Activated CD8-positive, alpha-beta T cell treated with anti-CD3 and anti-CD28 coated beads for 36 hours (primary cell): ENCODE measurements at places on chromosomes 1 and 21. TPM values are rescaled to one million over a fixed set of nuclear protein-coding genes. Genes with fewer than 3 reads are reported as not detected.
A peak's percentile ranks its signal among the peaks of the same experiment; 100 is the strongest.

- no peaks in the 10 kb centered on the region for H3K27me3 ChIP-seq
- H3K4me1 ChIP-seq: no peaks in the 10 kb centered on the region
- no peak for DNase-seq
- no peaks in the 10 kb centered on the region for H3K36me3 ChIP-seq
- H3K4me3 ChIP-seq: no peak overlapping the region
- no peak overlapping the region for H3K27ac ChIP-seq
Measured at GRCh38 chr1:50155541-50155940, 46.8 kb downstream of the ELAVL4 start.

- H3K36me3 ChIP-seq: no peaks in the 10 kb centered on the region
- H3K4me3 ChIP-seq: no peak overlapping the region
- H3K27ac ChIP-seq: no peak overlapping the region
- peaks cover 6% of the 10 kb centered on the region for H3K4me1 ChIP-seq
- no peaks in the 10 kb centered on the region for H3K27me3 ChIP-seq
Measured at GRCh38 chr1:109277434-109278204, 5.3 kb downstream of the PSRC1 start.

DNA sequence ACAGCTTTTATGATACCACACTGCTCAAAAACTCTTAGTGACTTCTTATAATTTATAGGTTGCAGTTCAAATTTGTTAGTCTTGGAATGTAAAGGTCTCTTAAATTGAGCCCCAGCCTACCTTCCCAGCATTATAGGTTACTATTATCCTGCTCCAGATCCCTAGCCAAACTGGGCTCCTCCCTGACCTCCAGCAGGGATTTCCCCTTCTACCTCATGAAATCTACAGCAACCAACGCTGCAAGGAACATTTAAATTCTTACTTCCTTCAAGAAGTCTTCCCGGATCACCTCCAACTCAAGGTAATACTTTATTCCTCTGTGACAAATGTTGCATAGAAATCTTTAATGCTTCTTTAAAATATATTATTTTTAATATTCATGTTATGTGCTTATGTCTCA lies 255.1 kb upstream of the C1orf105 start:
- no peak overlapping the region for H3K4me3 ChIP-seq
- DNase-seq: no peak
- no peaks in the 10 kb centered on the region for H3K27me3 ChIP-seq
- H3K27ac ChIP-seq: no peak overlapping the region
- no peaks in the 10 kb centered on the region for H3K4me1 ChIP-seq

CD58 gene
- total RNA-seq: 12.7 TPM

GRCh38 chr1:6884652-6885153 lies 99.4 kb downstream of the CAMTA1 start:
- H3K36me3 ChIP-seq: peaks cover 2% of the 10 kb centered on the region
- H3K4me3 ChIP-seq: no peak overlapping the region
- no peak for DNase-seq
- H3K27me3 ChIP-seq: no peaks in the 10 kb centered on the region

GRCh38 chr1:14435368-14436023 lies 163.0 kb upstream of the KAZN start:
- H3K4me3 ChIP-seq: no peak overlapping the region
- DNase-seq: no peak
- H3K36me3 ChIP-seq: no peaks in the 10 kb centered on the region
- no peaks in the 10 kb centered on the region for H3K4me1 ChIP-seq

DNA sequence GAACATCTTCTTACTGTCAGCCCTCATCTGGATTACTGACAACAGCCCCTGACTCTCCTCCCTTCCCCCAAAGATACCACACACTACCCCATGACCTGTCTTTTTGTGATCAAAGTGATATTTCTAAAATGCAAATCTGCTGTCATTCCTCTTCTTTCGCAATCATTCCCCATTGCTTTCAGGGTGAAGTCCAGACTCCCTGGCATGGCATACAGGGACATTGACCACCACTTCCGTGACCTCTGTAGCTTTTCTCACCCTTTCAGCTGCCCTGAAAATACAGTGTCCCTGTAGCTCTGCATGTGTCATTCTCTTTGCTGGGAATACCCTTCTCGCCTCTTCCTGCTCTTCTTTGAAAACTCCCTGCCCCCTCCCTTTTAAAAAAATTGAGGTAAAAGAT lies 4.1 kb downstream of the SERINC2 start:
- H3K4me3 ChIP-seq: no peak overlapping the region
- peaks cover 3% of the 10 kb centered on the region for H3K4me1 ChIP-seq
- DNase-seq: no peak
- H3K36me3 ChIP-seq: no peaks in the 10 kb centered on the region
- H3K27ac ChIP-seq: no peak overlapping the region
- H3K27me3 ChIP-seq: peaks cover 26% of the 10 kb centered on the region

DNA sequence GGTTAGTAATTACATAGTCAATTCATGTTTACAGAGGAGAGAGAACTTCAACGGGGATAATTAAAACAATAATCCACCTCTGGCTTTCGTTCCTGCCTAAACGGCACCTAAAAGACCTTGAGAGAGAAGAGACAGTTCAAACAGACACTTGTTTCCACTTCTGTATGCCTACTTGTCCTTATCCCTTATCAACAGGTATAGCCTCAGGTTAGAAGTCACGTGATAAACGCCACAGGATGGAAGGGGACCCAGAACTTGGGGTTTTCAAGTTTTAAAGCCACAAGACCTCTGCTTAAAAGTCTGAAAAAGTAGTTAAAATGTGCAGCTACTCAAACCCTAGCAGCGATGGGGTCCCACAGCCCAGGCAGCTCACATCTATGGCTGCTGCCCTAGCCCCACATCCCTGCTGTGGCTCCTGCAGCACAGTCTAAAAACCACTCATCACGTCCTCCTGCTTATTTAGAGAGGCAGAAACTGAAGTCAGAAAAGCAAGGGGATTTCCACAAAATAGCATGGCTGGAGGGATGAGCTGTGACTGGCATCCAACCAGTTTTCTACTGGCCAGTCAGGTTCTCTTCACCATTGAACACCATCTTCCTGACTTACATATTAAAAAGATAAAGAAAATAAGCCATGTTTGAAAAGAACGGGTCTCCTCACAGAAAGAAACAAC lies 51.2 kb upstream of the SEC16B start:
- H3K27ac ChIP-seq: no peak overlapping the region
- H3K27me3 ChIP-seq: no peaks in the 10 kb centered on the region
- DNase-seq: no peak
- no peaks in the 10 kb centered on the region for H3K36me3 ChIP-seq
- no peak overlapping the region for H3K4me3 ChIP-seq

- DNase-seq: no peak
- no peaks in the 10 kb centered on the region for H3K36me3 ChIP-seq
- H3K27me3 ChIP-seq: peaks cover 4% of the 10 kb centered on the region
- H3K4me1 ChIP-seq: no peaks in the 10 kb centered on the region
- H3K4me3 ChIP-seq: no peak overlapping the region
Measured at GRCh38 chr1:99658031-99658290, 12.0 kb downstream of the PALMD start.

- H3K27me3 ChIP-seq: no peaks in the 10 kb centered on the region
- H3K27ac ChIP-seq: no peak overlapping the region
- H3K36me3 ChIP-seq: no peaks in the 10 kb centered on the region
- DNase-seq: no peak
- H3K4me3 ChIP-seq: no peak overlapping the region
Measured at GRCh38 chr21:15496911-15497310, 232.9 kb upstream of the USP25 start.

DNA sequence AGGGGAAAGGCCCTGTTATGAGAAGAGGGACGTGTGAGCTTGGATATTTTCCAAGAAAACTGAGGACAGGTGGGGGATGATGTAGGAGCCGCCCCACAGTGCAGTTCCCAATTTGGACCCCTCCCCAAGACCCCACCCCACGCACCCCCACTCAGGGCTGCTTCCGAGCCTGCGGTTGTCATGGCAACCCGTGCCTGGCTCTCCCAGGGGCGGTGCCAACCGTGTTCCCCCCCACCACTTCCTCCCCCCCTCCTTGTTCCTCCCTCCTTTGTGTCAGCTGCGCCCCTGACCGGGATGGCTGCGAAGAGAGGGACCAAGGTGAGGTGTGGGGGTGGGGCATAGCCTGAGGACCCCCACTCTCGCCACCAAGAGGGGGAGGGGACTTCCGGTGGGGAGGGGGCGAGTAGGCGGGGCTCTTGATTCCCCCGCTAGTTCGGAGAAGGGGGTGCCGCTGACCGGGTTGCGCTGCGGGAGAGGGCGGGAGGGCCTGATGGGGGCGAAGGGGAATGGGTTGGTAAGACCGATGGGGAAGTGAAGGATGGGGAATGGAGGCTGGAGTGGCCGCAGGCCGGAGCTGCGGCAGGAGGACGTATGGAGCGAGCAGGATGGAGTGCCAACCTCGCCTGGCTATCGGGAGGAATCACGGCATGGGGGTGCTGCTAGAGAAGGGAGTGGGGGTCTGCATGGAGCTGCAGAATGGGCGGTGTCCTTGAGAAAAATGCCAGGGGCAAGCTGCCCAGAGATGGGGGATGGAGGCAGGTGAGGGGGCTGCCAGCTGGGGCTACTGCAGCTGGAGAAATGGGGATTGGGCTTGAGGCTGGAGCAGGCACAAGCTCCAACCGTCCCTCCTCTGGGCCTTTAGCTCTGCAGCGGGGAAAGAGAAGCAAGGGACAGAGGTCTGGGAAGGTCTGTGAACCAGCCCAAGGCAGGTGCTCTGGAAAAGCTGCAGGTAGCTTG lies 953 bp downstream of the TRIM46 start:
- peaks cover 43% of the 10 kb centered on the region for H3K4me1 ChIP-seq
- H3K27me3 ChIP-seq: no peaks in the 10 kb centered on the region
- H3K4me3 ChIP-seq: peak overlapping the region; percentile 96

DNA sequence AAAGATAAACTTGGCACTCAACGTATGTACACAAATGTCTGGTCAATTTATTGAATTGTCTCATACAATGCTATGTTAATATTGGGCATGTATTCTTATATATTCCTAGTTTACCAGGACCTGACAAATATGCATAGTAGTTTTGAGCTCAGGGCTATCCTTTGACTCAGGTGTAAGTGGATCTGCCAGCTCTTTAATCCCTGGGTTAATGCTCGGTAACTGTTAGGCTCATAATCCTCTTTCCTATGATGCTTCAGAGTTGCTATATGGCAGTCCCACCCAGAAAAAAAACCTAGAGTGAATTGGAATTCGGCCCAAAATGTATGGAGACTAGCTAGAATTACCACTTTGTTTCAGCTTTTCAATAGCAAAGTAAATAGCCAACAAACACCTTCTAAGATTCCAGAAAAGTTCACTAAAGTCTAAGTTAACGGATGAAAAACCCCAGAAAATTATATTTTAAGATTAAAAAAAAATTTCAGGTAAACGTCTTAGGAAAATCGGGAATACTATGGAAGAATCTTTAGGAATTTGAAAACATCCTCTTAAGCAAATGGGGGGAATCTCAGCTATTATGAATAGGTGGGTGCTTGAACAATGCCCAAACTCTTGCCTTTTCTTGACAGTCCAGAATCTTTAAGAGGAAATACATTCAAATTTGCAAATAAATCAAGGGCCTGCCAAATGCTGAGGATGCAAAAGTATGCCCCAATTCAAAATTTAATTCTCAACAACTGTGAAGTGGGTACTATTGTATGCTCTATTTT lies 10.9 kb downstream of the H3-3A start:
- no peak for DNase-seq
- H3K4me1 ChIP-seq: peaks cover 26% of the 10 kb centered on the region
- H3K36me3 ChIP-seq: peaks cover 37% of the 10 kb centered on the region
- no peak overlapping the region for H3K27ac ChIP-seq
- no peak overlapping the region for H3K4me3 ChIP-seq

GRCh38 chr1:172266528-172267174 lies 153.8 kb upstream of the C1orf105 start:
- peaks cover 31% of the 10 kb centered on the region for H3K4me1 ChIP-seq
- peak; percentile 67 for DNase-seq
- no peaks in the 10 kb centered on the region for H3K27me3 ChIP-seq
- H3K36me3 ChIP-seq: no peaks in the 10 kb centered on the region
- H3K4me3 ChIP-seq: no peak overlapping the region

- H3K27ac ChIP-seq: no peak overlapping the region
- H3K4me3 ChIP-seq: no peak overlapping the region
- no peak for DNase-seq
- H3K27me3 ChIP-seq: no peaks in the 10 kb centered on the region
- H3K36me3 ChIP-seq: peaks cover 51% of the 10 kb centered on the region
- no peaks in the 10 kb centered on the region for H3K4me1 ChIP-seq
Measured at GRCh38 chr1:211959221-211959620, 76.1 kb downstream of the INTS7 start.

OR2L5 gene
- not detected for total RNA-seq

FLG gene
- not detected for total RNA-seq

BSND gene
- total RNA-seq: not detected

DNA sequence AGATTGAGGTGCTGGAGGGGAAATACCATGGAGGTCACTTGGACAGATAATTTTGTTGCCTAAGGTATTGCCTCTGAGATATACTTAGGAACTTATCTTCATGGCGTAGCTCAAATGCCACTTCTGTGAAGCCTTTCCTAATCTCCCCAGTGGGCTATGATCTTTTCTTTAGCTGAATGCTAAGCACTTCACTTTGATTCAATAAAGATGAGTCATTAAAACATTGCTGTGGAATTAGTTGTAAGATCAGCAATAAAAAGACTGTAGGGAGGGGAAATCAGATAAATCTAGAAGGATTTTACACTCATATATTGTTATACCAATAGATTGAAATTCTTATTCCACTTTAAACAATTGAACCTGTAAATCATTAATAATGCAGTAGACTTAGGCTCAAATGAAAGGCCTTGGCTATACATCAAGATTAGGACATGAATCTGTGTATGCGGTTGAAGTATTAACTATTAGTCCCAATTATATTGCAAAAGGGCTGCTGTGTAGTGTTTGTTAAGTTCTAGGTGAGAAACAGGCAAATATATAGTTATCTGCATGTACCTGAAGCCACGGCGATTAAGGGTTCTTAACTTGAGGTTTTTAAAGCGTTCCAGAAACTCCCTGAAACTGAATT lies 19.2 kb upstream of the MAGOH start:
- peaks cover 56% of the 10 kb centered on the region for H3K36me3 ChIP-seq
- DNase-seq: no peak
- no peaks in the 10 kb centered on the region for H3K27me3 ChIP-seq
- H3K27ac ChIP-seq: no peak overlapping the region
- H3K4me3 ChIP-seq: no peak overlapping the region

RNU1-1 gene
- 820 TPM for total RNA-seq

GRCh38 chr1:220770245-220770913 lies 16.3 kb upstream of the MTARC1 start:
- no peak overlapping the region for H3K27ac ChIP-seq
- H3K4me1 ChIP-seq: no peaks in the 10 kb centered on the region
- H3K27me3 ChIP-seq: peaks cover 9% of the 10 kb centered on the region
- no peak for DNase-seq
- no peak overlapping the region for H3K4me3 ChIP-seq

C1QB gene
- total RNA-seq: not detected

TRIM67 gene
- total RNA-seq: not detected

DNA sequence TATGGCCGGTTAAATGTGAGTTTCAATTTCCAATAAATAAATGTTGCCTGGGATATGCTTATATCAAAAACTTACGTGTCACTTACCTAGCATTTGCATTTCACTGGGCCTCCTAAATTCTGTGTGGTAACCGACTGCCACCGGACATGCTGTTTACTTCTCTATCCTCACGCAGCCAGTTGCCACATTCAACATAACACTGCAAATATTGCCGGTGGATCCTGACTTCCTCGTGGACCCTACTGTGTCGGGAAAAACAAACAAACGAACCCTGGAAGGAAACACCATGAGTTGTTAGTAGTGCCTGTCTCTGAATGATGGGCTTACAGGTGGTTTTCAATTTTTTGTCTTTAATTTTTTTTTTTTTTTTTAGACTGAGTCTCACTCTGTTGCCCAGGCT lies 54.1 kb downstream of the RIPK4 start:
- H3K27ac ChIP-seq: no peak overlapping the region
- no peak for DNase-seq
- peaks cover 2% of the 10 kb centered on the region for H3K4me1 ChIP-seq
- no peaks in the 10 kb centered on the region for H3K36me3 ChIP-seq
